ENCODE measurements at places on chromosomes 5 and 9.

DNA sequence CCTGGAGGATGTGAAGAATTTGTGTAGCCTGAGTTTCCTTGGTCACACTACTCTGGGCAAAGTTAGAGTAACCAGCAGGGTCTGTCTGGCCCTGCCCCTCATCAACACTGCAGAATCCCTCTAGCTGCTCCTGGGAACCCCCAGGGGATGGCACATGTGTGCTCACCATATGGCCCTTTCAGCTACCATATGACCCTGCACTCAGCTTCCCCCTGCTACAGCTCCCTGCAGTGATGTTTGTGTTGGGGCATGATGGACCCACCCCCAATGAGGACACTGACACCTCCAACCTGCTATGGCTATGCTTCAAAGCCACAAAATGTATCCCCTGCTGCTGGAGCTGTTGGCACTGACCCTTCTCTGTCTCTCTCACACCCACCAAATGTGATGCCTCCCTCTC is 152.7 kb downstream of the SNX18 start:
- no peak for DNase-seq

DNA sequence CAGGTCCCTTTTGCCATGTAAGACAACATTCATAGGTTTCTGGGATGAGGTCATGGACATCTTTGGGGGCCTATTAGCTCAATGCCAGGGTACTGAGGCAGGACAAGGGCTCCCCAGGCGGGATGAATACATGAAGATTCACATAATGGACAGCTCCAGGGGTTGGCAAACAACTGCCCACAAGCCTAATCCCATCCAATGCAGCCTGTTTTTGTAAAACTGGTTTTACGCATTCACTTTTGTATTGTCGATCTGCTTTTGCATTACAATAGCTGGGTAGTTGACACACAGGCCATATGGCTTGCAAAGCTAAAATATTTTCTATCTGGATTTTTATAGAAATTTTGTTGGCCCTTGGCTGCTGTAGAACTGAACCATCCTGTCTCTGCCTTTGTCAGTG is 248.5 kb upstream of the PANK3 start:
- DNase-seq = no peak

DNA sequence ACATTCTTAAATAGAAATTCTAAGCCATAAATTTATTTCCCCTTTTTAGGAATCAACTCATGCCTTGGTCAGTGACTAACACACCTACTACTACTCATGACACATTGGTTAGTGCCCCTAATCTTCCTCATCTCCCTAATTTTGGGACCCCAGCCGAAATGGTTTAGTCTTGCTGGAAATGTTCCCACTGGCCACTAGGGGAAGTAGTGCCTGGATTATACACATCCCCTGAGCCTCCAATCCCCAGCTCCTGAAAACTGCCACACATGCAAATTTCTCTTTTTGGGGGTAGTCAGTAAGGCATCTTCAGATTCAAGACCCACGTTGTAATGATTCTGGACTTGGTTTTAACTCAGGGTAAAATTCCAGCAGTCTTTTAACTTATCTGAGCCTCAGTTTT is 79.8 kb downstream of the HSD17B3 start:
- DNase-seq = no peak

DNA sequence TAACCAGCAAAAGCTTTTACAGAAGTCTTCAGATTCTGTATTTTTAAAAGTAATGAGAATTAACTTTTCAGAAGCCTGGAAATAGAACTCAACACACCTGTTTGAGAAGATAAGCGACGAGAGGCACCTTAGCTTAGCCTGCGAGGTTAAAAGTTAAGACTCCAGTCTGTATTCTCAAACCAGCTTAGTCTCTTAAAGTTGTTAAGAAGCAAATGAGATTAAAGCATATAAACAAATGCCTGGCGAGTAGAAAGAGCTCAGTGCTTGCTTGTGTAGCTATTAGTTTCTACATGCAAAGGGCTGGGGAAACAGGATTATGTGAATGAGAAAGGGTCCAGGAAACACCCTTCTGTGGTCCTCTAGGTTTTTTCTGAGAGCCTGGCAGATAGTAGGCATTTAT is 51.7 kb downstream of the MTAP start:
- no peak for DNase-seq

DNA sequence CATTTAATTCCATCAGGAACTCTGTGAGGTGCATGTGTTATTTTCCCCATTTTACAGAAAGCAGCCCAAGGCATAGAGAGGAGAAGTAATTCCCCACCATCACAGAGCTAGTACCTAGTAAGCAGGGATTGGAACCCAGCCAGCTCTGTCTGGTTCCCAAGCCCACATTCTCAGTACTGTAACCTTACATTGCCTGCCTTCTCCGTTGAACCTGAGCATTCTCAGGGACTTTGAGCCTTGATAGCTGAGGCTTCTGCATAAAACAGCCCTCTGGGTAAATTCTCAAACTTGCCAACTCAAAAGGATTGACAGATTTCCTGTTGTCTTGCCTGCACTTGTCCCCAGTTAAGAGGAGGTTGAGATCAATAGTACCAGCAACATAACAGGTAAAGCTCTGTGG is 9.2 kb upstream of the GLE1 start:
- no peak for DNase-seq

DNA sequence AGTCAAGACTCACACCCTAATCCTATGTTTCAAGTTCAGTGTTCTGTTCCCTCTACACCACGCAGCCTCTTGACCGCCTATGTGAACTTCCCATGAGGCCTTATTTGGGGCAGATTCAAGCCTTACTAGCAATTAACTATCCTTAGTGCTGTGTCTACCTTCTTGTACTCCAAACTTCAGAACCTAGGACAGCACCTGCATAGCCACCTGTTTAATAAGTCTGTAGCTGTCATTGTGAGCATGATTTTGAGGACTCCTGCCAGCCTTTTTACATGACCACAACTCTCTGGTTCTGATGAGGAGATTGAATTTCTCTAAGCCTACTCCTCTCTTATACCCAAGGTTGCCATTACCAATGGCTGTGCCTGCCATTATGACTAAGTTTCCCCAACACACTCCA is 50.8 kb upstream of the PCSK1 start:
- peak; percentile 40 for DNase-seq

GRCh38 chr5:149367249-149367971 is 9.6 kb downstream of the PCYOX1L start:
- DNase-seq = peak; percentile 69

GRCh38 chr9:75105019-75105540 is 16.8 kb downstream of the OSTF1 start:
- DNase-seq = no peak

DNA sequence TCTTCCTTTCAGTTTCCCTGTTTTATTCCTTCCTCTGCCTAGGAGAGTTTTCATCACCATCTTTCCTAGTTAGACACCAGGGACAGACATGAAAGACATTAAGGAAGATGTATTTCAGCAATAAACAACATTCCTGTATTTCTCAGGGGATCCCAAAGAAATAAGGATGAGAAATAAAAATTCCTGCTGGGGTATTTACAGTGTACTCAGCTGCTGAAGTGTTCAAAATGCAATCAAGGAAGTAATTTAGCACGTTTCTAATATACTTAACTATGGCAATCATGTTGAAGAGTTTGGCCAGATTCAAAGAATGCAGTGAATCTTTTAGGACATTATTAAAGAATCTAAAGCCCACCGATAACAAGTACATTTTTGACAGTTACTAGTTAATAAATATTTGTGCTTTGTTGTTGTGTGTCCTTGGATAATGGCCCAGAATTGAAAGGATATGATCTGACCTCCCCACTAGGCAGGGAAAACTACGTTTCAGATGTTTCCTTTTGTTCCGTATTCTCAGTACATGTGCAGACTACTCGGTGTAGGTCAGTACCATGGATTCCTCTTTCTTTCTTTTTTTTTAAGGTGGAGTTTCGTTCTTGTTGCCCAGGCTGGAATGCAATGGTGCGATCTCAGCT is 46.8 kb downstream of the INIP start:
- no peak for DNase-seq

DNA sequence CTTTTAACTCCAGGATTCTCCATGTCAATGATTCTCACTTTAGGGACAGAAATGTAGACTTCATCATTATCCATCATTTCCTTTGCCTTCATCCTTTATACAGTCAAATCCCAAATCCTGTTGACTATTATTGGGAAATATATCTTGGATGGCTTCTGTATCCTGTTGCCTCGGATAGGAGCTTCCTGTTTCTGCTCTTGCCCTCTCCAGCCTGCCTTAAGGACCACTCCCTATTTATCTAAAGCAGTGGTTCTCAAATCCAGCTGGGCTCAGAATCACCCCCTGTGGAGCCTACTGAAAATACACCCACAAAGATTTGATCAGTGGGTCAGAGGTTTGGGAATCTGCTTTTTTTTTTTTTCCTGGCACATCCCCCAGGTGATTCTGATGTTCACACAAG is 8.5 kb downstream of the AFAP1L1 start:
- DNase-seq = no peak

GRCh38 chr9:111949919-111950318 is 53.3 kb downstream of the UGCG start:
- DNase-seq = no peak

DNA sequence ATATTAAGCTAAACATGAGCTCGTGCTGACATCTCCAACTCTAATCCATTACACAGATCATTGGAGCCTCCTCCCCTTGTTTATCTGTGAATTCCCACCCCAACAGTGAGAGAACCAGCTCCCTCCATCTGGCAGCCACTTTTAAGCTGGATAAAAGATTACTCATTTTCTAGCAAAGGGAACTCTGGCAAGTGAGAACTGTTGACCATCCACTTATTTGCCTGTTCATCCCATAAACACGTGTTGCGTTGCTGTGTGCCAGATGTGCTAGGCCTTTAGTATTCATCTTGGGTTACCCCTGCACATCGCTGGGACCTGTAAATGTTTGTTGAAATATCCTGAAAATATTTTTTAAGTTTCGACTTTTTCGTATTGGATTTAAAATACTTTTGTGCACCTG is 2.4 kb upstream of the TOR1A start:
- DNase-seq = peak; percentile 75

DNA sequence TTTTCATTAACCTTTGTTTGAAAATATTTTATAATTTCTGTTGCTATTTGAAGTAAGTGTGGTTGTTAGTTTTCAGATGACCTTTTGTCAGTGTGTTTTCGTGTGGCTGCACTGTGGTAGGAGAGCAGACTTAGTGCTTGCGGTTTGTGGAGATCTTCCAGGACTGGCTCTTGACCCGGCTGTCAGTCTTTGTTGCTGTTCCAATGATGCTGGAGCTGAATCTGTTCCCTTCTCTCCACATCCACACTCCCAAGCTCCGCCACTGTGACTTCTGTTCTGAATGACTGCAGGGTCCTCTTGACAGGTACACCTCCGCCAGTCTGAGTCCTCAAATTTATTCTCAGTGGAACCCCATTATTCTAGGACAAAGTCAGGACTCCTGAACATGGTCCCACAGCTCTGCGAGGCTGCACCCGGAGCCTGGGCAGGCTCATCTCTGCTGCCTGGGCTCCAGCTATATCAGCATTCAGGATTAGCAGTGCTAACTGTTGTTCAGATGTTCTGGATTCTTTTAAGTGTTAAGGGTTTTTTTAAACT is 126.0 kb downstream of the WNK2 start:
- no peak for DNase-seq

GRCh38 chr9:12185856-12186255 is 507.3 kb upstream of the TYRP1 start:
- DNase-seq = no peak

- DNase-seq = peak; percentile 57
Observed at GRCh38 chr5:10233505-10233904, 16.2 kb downstream of the ATPSCKMT start.

DNA sequence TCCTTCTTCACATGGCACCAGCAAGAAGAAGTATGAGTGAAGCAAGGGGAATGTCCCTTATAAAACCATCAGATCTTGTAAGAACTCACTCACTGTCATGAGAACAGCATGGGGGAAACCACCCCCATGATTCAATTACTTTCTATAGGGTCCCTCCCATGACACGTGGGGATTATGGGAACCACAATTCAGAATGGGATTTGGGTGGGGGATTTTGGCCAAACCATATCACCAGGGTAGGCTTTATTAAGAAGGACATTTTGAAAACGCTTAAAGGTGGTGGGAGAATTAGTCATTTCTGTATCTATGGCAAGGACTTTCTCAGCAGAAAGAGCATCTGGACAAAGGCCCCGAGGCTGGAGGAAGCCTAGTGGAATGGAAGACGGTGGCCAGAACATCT is 100.2 kb upstream of the ADAMTS16 start:
- DNase-seq = no peak

GRCh38 chr9:8429157-8429556 is 629.6 kb upstream of the DMAC1 start:
- no peak for DNase-seq

DNA sequence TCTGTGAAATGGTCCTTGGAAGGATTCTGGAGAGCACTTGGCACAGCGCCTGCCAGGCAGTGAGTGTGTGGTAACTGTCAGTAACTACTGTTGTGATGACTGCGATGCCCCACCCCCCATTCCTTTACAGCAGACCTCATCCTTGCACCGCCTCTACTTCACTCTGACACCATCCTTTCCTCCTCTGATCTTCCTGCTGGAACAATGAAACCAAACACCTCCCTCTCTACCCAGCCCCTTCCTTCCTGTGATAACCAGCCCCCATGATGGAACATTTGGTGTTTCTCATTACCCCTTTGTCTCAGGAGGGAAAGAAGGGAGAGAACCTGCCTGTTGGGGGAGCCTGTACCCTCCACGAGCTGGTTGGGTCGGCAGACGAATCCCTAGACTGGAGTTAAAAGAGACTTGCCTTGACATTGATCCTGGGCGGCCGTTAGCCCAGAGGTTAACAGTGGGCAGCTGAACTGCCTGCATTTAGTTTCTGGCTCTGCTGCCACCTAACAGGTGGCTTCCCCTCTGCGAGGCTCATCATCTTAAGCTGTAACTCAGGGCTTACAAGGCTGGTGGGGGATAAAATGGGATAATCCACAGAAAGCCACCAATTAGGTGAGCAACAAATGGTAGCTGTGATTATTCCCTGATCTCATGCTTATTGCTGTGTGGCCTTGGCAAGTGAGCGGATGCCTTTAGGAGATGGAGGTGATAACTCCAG is 34.2 kb upstream of the GRPEL2 start:
- peak; percentile 31 for DNase-seq

DNA sequence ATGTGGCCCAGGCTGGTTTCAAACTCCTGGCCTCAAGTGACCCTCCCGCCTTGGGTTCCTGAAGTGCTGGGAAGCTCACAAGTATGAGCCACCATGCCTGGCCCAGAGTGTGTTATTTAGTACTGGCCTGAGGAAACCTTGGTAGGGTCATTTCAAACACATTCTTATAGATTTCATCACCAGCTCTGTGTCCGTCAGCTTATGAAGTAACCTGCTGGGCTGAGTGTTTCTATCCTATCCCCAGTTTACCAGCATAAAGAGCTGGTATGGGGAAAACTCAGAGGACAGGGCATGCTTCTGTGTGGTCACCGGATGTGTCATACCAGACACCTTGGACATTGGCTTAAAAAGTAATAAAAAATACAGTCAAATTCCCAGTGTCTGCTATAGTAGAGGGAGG is 45.3 kb downstream of the PTPN3 start:
- DNase-seq = no peak

DNA sequence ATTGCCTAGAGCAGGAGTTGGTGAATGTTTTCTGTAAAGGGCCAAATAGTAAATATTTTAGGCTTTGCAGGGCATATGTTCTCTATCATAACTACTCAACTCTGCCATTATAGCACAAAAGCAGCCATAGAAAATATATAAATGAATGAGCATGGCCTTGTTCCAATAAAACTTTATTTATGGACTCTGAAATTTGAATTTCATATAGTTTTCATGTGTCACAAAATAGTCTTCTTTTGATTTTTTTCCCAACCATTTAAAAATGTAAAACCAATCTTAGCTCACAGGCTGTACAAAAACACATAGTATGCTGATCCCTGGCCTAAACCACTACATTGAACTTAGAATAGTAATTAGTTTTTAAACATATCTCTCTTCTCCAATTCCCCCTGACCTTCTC is 179.6 kb downstream of the ZNF462 start:
- DNase-seq = no peak

- DNase-seq = no peak
Observed at GRCh38 chr5:61991866-61992265, 314.1 kb upstream of the KIF2A start.

All from HFF-Myc (cell line).